Stimulated activated CD8-positive, alpha-beta memory T cell treated with anti-CD3 and anti-CD28 coated beads, Interleukin-15, amount 100 ng/mL, for 24 hours (primary cell): ENCODE measurements at places on chromosomes 4 and X.

GRCh38 chrX:71182871-71183270, 38.2 kb downstream of the NLGN3 start:
- no peak for DNase-seq

DNA sequence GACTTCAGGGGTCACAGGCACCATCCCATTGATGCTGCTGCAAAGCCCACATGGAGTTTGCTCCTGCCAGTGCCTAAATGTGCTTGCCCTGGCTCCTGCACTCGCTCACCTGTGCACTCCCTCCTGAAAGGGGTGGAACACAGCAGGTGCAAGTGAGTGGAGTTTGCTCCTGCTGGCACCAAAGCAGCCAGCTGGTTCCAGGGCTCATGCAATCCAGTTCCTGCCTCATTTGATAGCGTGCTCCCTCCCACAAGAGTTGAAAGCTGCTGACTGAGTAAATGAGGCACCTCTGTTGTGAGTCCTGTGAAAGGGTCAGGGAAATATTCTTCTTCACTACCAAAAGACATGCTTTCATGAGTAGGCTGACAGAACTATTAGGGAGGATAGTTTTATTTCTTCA, 30.5 kb downstream of the CXCL8 start:
- no peak for DNase-seq

DNA sequence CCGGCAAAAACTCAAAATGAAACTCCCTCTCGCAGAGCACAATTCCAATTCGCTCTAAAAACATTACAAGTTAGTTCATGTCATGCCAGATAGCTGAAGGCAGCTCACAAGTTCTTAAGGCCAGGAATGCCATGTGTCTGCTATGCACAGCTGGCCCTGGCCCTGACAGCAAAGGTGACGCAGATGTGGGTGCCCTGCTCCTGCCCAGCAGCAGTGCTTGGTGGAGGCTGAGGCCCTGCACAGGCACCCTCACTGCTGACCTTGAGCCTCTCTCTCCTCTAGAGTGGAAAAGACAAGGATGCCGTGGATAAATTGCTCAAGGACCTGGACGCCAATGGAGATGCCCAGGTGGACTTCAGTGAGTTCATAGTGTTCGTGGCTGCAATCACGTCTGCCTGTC, 2.9 kb downstream of the S100P start:
- DNase-seq = no peak

GRCh38 chr4:151304226-151304625, 21.2 kb downstream of the SH3D19 start:
- no peak for DNase-seq

- no peak for DNase-seq
Measured at GRCh38 chr4:39931441-39931901, 46.2 kb downstream of the PDS5A start.
